ENCODE measurements at places on chromosomes 7 and 10.

GRCh38 chr7:139680676-139681462 lies 96.9 kb downstream of the HIPK2 start:
- DNase-seq = peak; percentile 70

DNA sequence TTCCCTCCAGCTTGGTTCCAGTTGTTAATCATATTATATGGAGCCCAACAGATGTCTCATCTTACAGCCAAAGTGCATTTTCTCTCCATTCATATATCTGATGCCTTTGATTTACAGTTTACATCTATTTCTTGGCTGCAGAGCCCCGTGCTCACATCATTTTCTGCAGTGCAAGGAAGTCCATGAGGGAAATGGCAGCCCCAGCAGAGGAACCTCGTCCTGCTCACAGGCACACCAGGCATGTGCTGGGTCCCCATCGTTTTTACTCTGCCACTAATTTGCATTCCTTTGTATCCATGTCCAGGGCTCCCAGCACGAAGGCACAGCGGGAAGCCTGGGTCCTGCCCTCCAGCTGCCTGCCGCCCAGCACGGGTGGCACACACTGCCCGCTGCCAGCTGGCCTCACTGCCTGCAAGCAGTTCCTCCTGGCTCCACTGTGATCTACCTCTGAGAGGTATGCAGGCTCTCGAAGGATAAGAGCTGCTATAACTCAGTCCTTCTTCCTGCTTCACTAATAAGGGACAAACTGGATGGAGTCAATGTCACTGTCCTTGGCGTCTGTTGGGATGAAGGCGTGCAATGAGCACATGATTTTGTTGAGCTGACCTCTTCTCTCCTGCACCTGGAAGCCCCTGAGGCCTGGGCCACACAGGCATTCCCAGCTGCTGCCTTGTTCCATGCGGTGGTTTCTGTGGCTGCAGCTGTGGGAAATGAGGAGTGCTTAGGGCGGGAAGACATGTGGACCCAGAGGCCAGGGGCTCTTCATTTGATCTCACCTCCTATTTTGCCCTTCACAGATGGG lies 583.6 kb upstream of the MGMT start:
- DNase-seq = no peak

DNA sequence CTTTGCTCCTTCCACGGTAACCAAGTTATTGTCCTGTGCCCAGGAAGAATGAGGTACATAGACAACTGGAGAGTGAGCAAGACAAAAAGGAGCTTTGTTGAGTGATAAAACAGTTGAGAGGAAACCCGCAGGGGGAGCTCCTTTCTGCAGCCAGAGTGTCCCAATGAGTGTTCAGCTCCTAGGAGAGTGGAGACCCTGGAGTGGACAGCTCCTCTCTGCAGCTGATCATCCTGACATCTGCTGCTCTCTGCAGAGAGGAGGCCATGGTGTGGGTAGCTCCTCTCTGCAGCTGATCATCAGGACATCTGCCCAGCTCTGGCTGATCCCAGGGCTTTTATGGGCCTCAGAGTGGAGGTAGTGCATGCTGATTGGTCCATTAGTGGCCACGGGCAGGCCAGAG lies 53.4 kb upstream of the PCDH15 start:
- no peak for DNase-seq

- DNase-seq = no peak
Measured at GRCh38 chr7:33262476-33262875, 133.1 kb downstream of the BBS9 start.

DNA sequence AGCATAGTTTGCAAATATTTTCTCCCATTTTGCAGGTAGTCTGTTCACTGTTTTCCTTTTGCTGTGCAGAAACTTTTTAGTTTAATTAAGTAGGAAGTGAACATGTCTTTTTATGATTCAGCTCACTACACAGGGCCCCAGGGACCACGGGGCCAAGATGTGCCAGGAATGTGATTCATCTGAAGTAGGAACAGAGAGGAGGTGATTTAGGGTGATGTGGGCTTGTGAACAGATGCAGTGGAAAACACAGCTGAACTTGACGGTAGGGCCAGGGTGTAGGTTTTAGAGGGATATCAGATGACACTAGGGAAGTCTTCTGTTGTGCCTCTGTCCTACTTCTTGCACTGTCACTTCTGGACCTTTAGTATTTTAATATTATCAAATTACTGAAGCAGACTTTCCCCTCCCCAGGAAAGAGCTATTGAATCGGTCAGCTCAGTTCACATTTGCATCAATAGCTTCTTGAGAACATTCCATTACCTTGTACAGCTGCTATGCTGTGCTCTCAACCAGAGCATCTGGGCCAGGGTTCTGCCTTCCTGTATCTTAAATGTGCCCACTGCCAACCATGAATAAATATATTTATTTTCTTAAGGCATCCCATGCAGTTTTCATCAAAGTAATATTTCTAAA lies 96.9 kb downstream of the OSBPL3 start:
- no peak for DNase-seq

DNA sequence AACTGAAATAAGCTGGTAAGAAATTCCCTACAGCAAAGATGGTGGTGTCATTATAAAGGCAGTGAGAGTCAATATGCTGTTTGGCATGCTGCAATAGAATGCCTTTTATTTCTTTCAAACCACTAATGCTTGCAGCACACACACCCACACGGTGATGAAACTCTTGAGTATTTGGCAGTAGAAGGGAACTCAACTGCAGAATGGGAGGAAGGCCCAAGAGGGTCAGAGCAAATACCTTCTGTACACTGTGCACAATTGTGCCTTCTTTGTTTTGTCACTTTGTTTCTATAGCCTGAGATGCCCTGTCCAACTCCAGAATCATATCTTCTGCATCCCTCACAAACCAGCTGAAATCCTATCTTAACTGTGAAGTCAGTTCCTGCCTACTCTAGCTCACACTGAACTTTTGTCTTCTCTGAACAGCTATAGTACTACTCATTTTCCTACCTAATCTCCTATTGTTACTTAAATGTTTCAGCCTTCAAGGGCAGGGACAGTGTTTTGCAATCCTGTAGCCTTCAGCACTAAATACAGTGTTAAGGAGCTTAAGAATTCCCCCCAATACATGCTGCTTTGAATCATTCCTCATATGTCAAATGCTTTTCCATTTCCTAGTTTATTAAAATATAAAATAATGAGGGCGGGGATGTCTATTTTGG lies 22.2 kb downstream of the MMS19 start:
- no peak for DNase-seq

- no peak for DNase-seq
Measured at GRCh38 chr7:139496528-139496927, 13.1 kb upstream of the KLRG2 start.

GRCh38 chr10:13349463-13350274 lies 1.6 kb upstream of the SEPHS1 start:
- DNase-seq = peak; percentile 47

DNA sequence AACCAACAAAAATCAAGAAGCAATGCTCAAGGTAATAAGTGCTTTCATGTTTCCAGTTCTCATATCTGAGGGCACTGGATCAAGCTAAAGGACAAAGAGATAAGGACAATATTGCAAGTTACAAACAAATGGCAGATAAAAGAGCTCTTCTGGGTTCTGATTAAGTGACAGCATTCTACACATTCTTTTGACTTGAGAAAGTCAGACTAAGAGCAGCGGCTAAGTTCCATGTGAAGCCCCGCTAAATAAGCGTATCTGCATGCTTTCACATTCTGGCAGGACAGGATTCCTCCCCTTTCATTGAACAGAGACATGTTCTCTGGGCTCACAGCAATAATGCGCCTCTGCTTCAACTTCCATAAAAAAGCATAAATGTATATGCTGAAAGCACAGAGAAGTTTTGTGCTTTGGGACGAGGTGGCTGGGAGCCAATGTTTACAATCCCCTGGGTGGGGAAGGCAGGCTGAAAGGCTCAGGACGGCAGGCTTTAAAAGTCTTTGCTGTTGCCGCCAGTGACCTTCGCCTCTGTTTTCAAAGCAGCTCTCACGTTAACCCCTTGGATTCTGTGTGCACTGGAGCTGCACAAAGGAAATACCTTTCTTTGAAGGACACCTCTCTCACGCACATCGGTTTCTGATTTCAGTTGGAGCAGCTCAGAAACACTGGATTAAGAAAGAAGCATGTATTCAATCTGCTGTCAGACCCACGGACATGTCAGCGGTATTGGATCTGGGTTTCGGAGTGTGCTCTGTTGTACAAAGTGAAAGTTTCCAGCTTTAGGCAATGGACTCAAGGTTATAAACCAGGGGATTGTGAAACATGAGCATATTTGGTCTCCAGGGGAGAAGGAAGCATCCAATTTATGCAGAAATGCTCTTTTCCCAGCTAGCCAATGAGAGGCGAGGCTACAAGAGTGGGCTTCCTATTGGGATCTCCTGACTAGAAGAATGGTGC lies 105.4 kb upstream of the FAM133B start:
- no peak for DNase-seq

DNA sequence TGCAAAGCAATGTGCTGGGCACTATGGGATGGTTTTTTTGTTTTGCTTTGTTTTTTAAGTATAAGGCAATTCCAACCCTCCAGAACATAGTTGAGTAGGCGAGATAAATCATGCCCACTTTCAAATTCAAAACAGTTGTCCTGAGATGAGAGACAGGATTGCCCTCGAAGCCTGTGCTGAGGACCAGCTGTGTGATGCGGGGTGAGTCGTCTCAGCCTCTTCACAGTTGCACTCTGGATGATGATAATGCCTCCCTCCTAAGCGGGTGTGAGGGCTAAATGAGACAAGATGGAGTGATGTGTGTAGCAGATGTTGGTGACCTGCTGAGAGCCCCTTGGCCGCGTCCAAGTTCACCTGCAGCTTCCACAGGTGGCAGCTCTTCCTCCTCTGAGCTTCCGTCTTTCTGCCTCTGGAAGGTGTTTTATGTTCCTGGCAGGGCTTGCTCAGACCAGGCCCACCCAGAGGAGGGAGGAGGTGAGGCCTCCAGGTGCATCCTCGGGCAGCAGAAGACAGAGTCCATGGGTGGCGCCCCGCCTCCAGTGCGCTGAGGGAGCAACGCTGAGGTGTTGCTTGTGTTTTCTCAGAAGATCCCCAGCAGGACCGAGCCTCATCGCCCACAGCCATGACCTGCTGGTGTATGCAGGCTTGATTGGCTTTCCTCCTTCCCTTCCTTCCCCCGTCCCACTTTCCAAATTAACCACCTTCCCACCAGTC lies 30.6 kb downstream of the ECHDC3 start:
- no peak for DNase-seq

DNA sequence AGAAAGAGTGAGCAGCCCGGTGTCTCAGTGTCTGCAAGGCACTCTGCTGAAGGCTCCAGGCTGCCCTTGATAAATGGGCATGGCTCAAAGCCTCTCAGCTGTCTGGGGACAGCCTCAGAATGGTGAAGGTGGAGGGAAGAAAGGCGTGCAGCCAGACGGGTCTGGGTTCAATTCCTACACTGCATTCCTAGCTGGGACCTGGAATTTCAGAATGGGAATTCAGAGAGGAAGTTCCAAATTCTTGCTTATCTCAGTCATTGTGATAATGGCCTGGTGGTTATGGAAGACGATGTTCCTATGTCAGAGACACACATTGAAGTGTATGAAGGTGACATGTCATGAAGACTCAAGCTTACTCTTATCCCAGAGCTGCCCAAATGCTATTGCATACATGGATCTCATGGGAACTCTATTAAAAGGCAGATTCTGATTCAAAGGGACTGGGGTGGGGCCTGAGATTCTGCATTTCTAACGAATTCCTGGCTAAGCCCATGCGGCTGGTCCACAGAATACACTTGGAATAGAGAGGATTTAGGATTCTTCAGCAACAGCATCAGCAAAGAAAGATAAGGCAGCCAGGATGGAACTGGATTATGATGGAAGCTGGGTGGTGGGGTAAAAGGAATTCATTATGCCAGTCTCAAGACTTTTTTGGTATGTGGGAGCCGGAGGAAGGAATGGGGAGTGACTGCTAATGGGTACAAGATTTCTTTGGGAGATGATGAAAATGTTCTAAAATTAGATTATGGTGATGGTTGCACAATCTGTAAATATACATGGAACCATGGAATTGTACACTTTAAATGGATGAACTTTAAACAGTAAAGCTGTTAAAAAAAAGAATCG lies 82.6 kb upstream of the ZMIZ1 start:
- DNase-seq = no peak

DNA sequence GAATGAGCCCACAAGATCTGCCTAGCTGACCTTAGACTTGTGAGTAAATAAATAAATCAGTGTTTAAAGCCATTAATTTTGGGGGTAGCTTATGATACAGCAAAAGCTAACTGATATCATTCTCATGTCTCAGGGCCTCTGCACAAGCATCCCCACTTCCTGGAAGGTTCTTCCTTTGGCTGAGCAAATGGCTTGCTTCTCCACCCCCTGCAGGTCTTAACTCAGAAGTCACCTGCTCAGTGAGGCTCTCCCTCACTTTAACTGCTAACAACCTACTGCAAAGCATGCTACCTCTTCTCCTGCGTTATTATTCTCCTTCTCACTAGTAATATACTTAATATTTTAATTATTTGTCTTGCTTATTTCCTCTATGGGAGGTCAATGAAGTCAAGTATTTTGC lies 167.3 kb downstream of the TPK1 start:
- no peak for DNase-seq

DNA sequence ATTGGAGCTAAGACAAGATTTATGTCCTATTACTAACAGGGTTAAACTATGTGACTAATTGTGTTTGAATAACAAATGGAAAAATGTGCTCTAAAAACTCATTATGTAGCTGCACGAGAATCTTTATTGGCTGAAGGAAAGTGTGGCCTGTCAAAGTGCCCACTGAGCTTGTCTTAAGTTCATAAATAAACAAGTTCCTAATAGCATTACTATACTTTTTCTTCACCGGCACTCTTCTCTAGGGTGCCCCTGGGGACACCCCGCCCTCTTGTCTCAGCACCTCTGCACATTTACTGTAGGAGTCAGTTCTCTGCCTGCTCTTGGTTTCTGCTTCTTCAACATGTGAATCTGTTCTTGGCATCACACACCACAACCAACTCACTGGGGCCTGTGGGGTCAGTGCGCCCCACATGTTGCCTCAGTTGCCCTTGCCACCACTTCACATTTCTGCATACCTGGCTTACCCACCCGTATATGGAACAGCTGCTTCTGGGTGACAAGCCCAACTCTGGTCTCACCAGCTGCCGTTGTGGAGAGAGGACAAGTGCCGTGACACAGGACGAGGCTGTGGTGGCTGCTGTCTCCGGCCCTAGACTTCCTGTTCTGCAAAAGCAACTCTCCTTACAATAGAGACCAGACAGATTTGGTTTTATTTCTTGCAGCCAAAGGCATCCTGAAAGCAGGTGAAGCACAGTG lies 96.3 kb upstream of the DDC start:
- DNase-seq = peak; percentile 53

DNA sequence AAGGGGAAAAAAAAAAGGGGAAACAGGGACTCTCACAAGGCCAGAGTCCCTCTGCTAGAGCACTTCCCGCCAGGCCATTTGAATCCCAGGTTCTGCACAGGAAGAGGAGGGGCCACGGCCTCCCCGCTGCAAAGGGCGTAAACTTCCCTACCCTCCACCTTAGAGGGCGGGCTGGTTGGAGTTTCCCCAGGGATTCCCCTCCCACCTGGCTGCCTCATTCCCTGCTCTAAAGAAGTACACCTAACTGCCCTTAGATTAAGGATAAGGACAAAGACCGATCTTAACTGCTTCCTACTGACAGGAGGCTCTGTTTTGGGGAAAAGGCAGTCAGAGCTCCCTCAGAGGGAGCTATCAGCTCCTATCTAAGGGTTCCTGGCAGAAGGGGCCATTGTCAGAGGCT lies 102.0 kb upstream of the ARMC3 start:
- no peak for DNase-seq

- DNase-seq = no peak
Measured at GRCh38 chr7:25823571-25823970, 328.4 kb upstream of the NFE2L3 start.

- peak; percentile 83 for DNase-seq
Measured at GRCh38 chr7:149460493-149461277, at the start of gene ZNF777. Gene ZNF777, minus strand, starts transcription at chr7:149461062. Its CDS starts 5,040 bp downstream, at chr7:149456022.
